Dorsolateral prefrontal cortex (tissue), 122 donors: ENCODE measurements at places on chromosomes 5 and 9.

DNA sequence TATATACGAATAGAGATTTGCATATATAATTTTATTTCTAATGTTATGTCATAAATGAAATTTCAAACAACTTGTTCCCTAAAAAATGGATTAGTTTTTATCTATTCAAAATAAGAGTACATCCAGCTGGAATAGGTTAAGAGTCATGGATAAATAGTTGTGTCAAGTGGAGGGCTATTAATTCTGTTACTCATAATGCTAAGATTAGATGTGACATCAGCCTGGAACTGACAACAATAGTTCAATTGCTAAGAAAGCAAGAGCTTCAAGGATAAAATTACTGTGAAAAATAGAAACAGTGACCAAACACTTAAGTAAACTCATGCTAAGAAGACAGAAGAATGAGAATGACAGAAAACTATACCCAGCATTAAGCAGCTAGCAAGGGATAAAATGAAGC, 92.2 kb upstream of the CDH9 start:
- no peak for DNase-seq

DNA sequence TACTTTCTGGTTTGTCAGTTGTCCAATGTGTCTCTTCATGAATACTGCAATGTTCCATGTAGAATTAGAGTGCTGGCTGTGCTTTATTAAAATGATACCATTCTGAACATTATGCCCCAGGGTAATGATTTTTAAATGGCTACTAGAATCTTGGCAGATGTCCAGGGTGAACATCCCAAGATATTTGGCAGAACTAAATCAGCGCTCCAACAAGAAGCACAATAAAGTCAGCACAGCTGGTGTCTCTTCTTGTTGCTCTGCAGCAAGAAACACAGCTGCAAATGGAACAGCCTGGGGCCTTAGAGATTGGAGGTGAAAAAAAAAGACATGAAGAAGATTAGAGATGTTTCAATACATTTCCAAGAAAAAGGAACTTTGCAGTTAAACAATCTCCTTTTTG, 248.3 kb downstream of the CDH18 start:
- no peak for DNase-seq

GRCh38 chr9:129776938-129777768, 24.3 kb upstream of the PTGES start:
- DNase-seq, result peak; percentile 53

- no peak for DNase-seq
Observed at GRCh38 chr5:150603491-150603890, 37.0 kb upstream of the SYNPO start.

- DNase-seq, result no peak
Observed at GRCh38 chr9:19748278-19749126, 40.3 kb downstream of the SLC24A2 start.

DNA sequence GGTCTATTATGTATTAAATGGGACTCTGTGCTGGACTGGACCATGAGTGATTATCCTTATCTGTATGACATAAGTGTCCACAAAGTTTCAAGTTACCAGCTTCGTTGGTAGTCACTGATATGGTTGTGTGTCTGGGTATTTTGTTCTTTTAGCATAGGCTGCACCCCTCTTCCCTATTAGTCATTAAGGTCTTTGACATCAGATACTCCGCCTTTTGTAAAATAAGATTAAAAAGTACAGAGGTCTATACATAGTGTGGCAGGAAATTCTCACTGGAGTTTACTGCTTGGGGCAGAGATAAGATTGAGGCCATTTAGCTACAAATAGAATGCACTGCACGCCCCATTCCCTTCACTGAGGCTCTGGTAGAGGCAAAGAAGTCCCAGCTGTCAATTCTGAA, 99.4 kb downstream of the TMEM215 start:
- DNase-seq, result no peak

DNA sequence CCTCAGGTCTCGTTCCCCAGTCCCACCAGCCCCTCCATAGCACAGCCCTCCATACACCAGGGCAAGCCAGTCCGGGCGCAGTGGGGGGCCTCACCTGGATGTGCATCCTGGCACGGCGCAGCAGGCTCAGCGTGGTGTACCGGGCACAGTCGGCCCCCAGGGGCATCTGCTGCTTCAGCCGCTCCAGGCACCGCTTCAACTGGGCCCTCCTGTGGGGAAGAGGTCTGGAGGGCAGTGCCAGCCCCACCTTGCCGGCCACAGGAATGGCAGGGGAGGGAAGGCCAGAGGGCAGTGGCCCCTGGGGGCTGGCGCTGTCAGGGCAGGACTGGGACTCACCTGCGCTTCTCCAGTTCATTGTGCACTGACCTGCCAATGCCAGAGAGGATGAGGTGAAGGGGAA, 1.4 kb downstream of the MXD3 start:
- no peak for DNase-seq

DNA sequence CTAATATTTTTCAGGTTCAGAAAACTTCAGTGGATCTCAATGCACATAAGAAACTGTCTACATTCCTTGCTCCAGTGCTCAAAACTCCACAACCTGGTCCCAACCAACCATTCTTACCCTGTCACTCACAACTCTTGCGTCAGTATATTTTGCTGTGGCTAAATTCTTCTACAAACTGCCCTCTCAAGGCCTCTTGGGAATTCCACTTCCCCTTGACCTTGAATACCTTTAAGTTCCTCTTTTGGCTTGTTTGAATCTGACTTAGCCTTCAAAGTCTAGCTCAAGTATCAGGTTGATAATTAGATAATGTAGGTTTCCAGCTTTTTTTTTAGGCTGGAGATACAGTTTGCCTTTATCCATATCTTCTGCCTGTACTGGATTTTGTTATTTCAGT, 128.3 kb downstream of the SLF1 start:
- DNase-seq, result no peak

- peak; percentile 32 for DNase-seq
Observed at GRCh38 chr5:154756009-154756867, 1.1 kb downstream of the LARP1 start.

DNA sequence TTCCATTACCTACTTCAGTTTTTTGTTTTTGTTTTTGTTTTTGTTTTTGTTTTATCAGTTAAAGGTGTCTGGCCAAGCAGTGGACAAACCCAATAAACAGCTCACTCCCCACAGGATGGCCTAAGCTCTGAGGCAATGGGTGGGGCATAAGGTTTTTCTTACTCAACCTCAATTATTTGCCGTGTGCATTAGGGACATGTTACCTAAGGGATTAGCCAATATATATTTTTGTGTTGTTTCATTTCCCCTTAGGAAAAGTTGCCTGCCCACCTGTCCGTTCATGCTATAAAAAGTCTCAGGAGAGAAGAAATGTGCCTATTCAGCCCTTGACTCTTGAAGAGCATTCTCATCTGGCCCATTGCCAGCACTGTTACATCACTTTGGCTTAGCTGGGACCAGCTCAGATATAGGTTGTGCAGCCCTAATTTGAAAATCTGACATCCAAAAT, 7.3 kb downstream of the SH3RF2 start:
- no peak for DNase-seq
